Fibroblast of skin of left biceps (primary cell): ENCODE measurements at places on chromosomes 7 and 10.
A peak's percentile ranks its signal among the peaks of the same experiment; 100 is the strongest.

GRCh38 chr7:44072364-44073231, 7.2 kb upstream of the PGAM2 start:
- peak; percentile 53 for DNase-seq

DNA sequence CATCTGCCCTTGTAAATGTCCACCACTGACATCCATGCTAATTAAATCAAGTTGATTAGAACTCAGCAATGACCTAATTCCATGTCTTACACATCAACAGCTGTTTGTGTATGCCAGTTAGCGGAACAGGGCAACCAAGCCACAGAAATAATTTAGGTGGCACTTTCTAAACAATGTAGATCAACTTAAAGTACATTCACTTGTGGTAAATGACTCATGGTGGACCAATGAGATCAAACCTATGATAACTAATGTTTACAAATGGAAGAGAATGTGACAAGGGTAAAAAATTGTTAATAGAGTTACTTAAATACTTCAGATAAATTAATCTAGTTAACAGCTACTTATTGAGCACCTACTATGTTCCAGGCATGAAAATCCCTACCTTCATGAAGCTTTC, 63.1 kb upstream of the ICA1 start:
- no peak for DNase-seq

DNA sequence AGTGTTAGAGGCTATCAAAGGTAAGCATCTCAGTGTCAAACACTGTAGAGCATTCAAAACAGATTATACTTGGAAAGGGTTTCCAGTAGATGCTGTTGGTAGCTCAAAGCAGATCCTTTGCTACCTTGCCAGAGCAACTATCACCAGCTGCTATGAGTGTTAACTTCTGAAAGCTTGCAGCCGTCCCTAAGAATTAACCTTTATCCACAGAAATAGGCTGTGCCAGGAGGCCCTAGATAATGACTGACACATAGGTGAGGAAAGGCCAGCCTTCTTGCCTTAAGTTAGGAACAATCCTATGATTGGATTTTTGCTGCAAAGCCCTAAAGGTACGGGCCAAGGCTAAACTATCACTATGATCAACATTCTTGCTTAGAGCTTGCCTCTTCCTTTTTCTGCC, 263.2 kb downstream of the DGKB start:
- DNase-seq: no peak

GRCh38 chr10:42755028-42755451, 27.6 kb upstream of the BMS1 start:
- no peak for DNase-seq

GRCh38 chr7:13551503-13551902, 438.0 kb downstream of the ETV1 start:
- no peak for DNase-seq

- no peak for DNase-seq
Observed at GRCh38 chr10:114031073-114031972, 12.3 kb upstream of the ADRB1 start.

- DNase-seq: no peak
Observed at GRCh38 chr10:98030093-98030821, at the start of gene CRTAC1. Gene CRTAC1, minus strand, starts transcription at chr10:98030621. Its CDS starts 149 bp downstream, at chr10:98030472.

GRCh38 chr10:9615189-9615588, 1402.5 kb upstream of the CELF2 start:
- DNase-seq: peak; percentile 47

DNA sequence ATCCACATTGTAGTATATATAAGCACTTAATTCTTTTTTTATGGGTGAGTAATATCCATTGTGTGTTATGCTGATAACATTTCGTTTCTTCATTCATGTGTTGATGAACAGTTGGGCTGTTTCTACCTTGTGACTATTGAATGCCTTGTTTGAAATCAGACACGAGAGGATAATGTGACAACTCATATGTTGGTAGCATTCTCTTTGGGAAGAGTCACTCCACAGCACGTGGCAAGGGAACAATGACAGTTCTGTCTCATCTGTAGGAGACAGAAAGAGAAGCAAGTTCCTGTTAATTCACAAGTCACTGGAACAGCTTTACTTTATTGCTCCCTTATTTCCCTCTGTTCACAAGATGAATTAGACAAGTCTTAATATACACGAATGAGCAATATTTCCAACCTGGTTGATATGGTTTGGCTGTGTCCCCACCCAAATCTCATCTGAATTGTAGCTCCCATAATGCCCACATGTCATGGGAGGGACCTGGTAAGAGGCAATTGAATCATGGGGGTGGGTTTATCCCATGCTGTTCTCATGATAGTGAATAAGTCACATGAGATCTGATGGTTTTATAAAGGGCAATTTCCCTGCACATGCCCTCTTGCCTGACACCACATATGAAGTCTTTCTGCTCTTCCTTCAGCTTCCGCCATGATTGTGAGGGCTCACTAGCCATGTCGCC, 125.3 kb downstream of the SEC23IP start:
- no peak for DNase-seq

GRCh38 chr7:70419526-70420380, 712.2 kb upstream of the GALNT17 start:
- DNase-seq: no peak
